Astrocyte (in vitro differentiated cells and primary cell): ENCODE measurements at places on chromosomes 1 and 21. TPM values are rescaled to one million over a fixed set of nuclear protein-coding genes. Genes with fewer than 3 reads are reported as not detected.

Gene SPRR3
- 0.70 and 3.0 TPM in 2 replicates for total RNA-seq

Gene CASQ1
- total RNA-seq: 1.7 and 2.1 TPM in 2 replicates

Gene G0S2
- 5.9 and 15.1 TPM in 2 replicates for total RNA-seq

DNA sequence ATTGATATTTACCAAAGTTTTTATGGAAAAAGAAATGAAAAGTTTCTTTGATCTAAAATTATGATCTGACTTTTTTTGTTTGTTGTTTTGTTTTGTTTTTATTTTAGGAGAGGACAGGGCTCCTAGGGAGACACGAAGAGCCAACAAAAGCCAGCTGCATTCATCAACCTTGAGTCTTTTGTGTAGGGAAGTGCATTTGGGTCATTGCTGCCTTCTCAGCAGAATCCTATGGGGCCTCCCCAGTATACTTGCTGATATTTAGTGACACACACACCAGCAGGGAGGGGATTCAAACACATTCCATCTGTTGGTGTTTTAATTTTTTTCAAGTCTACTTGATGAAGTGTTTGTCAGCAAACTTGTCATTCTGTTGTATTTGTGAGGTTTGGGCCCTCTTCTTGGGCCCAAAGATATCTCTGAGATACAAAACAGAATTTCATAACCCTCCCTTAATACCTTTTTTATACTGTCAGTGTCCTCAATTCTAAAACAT is 203.5 kb downstream of the NTNG1 start:
- H3K27ac ChIP-seq: no peak overlapping the region

DNA sequence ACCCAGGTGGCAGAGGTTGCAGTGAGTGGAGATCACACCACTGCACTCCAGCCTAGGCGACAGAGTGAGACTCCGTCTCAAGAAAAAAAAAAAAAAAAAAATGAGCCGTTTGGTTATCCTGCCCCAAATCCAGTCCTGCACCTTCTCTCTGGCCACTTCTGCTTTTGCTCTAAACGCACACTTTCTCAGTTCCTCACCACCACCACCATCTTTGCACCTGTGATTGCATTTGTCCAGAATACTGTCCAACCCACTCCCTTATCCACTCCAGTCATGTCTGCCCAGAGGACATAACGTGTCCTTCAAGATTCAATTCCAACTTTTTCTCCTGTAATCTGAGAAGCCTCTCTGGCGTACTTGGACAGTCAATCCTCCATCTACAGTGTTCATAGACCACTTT is 2.2 kb upstream of the NEK2 start:
- H3K27ac ChIP-seq: no peak overlapping the region
- no peaks in the 10 kb centered on the region for H3K27me3 ChIP-seq
- peaks cover 4% of the 10 kb centered on the region for H3K4me1 ChIP-seq
- DNase-seq: no peak
- no peak overlapping the region for H3K4me3 ChIP-seq
- no peaks in the 10 kb centered on the region for H3K36me3 ChIP-seq

GRCh38 chr1:180937624-180938225 is 25.0 kb downstream of the KIAA1614 start:
- H3K27me3 ChIP-seq: no peaks in the 10 kb centered on the region
- H3K4me3 ChIP-seq: no peak overlapping the region
- no peaks in the 10 kb centered on the region for H3K36me3 ChIP-seq
- H3K4me1 ChIP-seq: no peaks in the 10 kb centered on the region

- peaks cover 5% of the 10 kb centered on the region for H3K27me3 ChIP-seq
- H3K4me1 ChIP-seq: no peaks in the 10 kb centered on the region
- DNase-seq: no peak
- no peak overlapping the region for H3K4me3 ChIP-seq
Measured at GRCh38 chr1:226574591-226575435, 26.2 kb downstream of the STUM start.

DNA sequence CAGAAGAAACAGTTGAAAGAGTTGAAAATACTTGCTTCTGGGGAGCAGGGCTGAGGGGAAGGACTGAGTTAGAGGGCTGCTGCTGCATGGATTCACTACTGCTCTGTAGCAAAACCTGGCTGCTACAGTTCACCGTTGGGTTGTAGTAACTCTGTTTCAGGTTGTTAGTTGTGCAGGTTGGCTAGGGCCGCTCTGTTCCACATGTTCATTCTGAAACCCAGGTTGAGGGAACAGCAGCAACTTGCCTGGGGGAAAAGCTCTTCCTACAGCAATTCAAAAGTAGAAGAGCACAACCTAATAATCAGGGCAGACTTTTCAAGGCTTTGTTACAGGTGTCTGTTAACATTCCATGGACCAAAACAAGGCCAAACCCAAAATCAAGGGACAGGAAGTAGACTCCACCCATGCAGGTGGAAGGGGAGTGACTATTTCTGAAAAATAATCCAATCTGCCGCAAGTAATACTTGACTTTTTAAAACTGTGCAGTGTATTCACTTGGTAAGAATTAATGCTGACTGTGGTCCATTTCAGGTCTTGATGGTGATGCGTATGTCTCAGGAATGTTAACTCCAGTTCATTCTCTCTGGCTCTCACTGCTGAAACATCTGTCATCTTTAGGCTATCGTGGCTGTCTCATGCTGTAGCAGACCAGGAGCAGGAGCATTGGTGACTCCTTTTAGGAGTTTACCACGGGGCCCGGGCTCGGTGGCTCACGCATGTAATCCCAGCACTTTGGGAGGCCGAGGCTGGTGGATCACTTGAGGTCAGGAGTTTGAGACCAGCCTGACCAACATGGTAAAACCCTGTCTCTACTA is 5.1 kb upstream of the PARK7 start:
- no peak overlapping the region for H3K27ac ChIP-seq
- peaks cover 6% of the 10 kb centered on the region for H3K4me1 ChIP-seq
- no peaks in the 10 kb centered on the region for H3K27me3 ChIP-seq
- H3K36me3 ChIP-seq: no peaks in the 10 kb centered on the region
